ENCODE measurements at places on chromosomes 7 and 10. TPM values are rescaled to one million over a fixed set of nuclear protein-coding genes. Genes with fewer than 3 reads are reported as not detected.

The WDR91 gene
- 6.7 TPM for total RNA-seq

The C10orf105 gene
- under 0.01 TPM for total RNA-seq

The NOS3 gene
- total RNA-seq: 4.6 TPM

The JAZF1 gene
- total RNA-seq: 13.1 TPM

The IQCE gene
- total RNA-seq: 15.5 TPM

The TRIM50 gene
- not detected for total RNA-seq

The PLAU gene
- total RNA-seq: 1,436 TPM

The MYH16 gene
- 0.43 TPM for total RNA-seq

The LBX1 gene
- total RNA-seq: not detected

The AMPH gene
- 0.22 TPM for total RNA-seq

The FAM25C gene
- total RNA-seq: not detected

The SPDYE6 gene
- total RNA-seq: not detected

The BAIAP2L1 gene
- total RNA-seq: 10.2 TPM

The EN2 gene
- total RNA-seq: not detected

The HDAC9 gene
- 10.3 TPM for total RNA-seq

The GPRIN2 gene
- not detected for total RNA-seq

The HOXA13 gene
- total RNA-seq: 6.8 TPM

The FAM204A gene
- 48.1 TPM for total RNA-seq

The ANLN gene
- total RNA-seq: 236 TPM

The OR6B1 gene
- not detected for total RNA-seq

The AKR1D1 gene
- total RNA-seq: not detected

The ABCB1 gene
- total RNA-seq: 2.4 TPM

The EVX1 gene
- total RNA-seq: not detected

The EXOC4 gene
- 68.6 TPM for total RNA-seq

The ZNF425 gene
- 1.6 TPM for total RNA-seq

The GHRHR gene
- not detected for total RNA-seq
